ENCODE measurements at places on chromosomes 4 and X. TPM values are rescaled to one million over a fixed set of nuclear protein-coding genes. Genes with fewer than 3 reads are reported as not detected.

CENPE gene
- total RNA-seq, result 3.4 TPM

GRCh38 chr4:47718696-47719095 is 119.2 kb downstream of the CORIN start:
- DNase-seq, result no peak
- H3K4me3 ChIP-seq, result no peak overlapping the region
- no peak overlapping the region for H3K27ac ChIP-seq
- no peaks in the 10 kb centered on the region for H3K36me3 ChIP-seq

GRCh38 chr4:177079327-177079726 is 230.3 kb upstream of the NEIL3 start:
- H3K27me3 ChIP-seq, result no peaks in the 10 kb centered on the region
- no peaks in the 10 kb centered on the region for H3K36me3 ChIP-seq
- DNase-seq, result no peak
- no peak overlapping the region for H3K4me3 ChIP-seq
- H3K4me1 ChIP-seq, result no peaks in the 10 kb centered on the region

GRCh38 chr4:94372991-94373390 is 30.4 kb upstream of the HPGDS start:
- no peak overlapping the region for H3K27ac ChIP-seq
- no peak overlapping the region for H3K4me3 ChIP-seq
- H3K4me1 ChIP-seq, result no peaks in the 10 kb centered on the region
- DNase-seq, result no peak
- H3K27me3 ChIP-seq, result no peaks in the 10 kb centered on the region

DNA sequence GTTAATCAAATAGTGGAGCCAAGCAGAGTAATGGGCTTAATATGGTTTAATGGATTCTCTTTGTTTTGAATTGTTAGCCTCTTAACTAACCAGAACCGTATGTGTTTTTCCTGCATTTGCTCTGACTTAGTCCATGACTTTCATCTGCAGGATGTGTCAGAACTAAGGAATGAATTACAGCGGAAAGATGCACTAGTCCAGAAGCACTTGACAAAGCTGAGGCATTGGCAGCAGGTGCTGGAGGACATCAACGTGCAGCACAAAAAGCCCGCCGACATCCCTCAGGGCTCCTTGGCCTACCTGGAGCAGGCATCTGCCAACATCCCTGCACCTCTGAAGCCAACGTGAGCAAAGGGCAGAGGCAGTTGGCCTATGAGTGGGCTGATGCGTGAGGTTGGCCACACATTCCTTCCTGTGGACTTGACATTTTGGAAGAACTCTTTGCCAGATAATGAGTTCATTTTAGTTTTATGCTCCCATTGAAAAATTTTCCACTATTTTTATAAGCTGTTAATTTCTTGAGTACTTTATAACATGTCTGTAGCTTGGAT is 9.1 kb downstream of the MED28 start:
- H3K4me1 ChIP-seq, result peaks cover 10% of the 10 kb centered on the region
- no peak overlapping the region for H3K27ac ChIP-seq
- no peak for DNase-seq
- peaks cover 99% of the 10 kb centered on the region for H3K36me3 ChIP-seq

STBD1 gene
- total RNA-seq, result 5.5 TPM

DNA sequence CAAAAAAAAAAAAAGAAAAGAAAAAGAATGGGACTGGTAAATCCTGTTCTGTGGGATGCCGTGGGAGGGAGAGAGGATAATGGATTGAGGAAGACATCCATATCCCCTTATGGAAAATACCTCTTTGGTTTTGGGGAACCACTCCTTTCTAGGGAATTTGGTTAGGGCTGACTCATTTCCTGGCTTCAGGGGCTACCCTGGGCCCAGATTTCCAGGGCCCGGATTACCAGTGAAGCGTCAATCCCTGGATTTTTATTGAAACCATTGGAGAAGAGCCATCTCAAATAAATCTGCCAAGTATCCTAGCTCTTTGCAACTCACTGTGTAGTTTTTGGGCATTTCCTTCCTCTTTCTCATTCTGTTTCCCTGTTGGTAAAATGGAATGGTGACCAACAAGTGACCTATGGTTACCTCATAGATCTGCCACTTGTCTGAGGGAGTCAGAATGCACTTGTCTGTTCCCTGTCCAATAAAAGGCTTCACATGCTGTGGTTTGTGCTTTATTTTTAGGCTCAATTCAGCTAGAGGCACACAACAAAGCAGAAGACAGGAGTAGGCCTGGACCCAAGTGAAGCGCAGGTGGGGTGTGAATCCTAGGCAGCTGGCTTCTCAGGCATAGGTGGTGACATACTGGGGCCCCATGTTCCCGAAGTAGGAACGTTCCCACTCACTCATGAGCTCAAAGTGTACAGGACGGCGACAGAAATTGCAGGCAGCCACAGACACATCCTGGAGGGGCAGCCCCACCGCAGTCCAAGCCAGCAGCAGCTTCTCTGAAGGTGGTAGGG is 8.6 kb downstream of the APEX2 start:
- peaks cover 11% of the 10 kb centered on the region for H3K36me3 ChIP-seq
- H3K27me3 ChIP-seq, result no peaks in the 10 kb centered on the region
- no peak for DNase-seq
- H3K4me3 ChIP-seq, result no peak overlapping the region
- peaks cover 6% of the 10 kb centered on the region for H3K4me1 ChIP-seq
- H3K27ac ChIP-seq, result no peak overlapping the region

DNA sequence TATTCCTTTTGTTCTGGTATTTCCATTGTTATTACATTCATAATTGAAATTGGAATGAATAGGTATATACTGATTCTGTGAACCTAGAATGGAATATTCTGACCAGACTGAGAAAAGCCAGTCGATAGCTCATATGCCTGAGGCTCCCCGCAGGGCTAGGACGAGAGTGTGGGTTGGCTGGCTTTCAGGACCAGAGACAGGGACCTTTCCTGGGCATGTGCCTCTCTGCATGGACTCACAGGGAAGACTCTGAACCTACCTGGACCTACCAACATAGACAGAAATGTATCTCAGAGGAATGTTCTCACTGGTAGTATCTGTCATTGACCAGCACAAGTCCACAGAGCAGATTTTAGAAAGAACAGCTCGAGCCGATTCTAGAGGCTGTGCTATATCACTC is 214.6 kb downstream of the FRMPD4 start:
- no peaks in the 10 kb centered on the region for H3K4me1 ChIP-seq
- DNase-seq, result no peak
- no peaks in the 10 kb centered on the region for H3K36me3 ChIP-seq

DNA sequence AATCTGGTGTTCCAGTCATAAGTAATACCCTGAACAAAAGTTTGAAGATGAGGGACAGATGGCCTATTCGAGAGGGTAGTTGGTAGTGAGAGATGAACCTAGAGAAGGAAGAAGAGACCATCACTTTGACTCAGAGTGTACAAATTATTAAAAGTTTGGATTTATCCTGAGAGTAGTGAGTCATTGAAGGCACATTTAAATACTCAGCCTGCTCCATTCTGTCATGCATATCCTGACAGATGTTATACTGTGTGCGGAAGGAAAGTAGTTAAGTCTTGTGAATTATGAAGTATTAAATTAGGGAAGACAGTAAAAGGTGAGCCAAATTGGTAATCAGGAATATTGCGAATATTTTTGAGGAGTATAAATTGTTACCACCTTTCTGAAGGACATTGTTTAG is 93.1 kb downstream of the KLHL34 start:
- H3K27me3 ChIP-seq, result no peaks in the 10 kb centered on the region
- no peaks in the 10 kb centered on the region for H3K36me3 ChIP-seq
- H3K4me3 ChIP-seq, result no peak overlapping the region
- H3K27ac ChIP-seq, result no peak overlapping the region
- H3K4me1 ChIP-seq, result no peaks in the 10 kb centered on the region
- DNase-seq, result no peak

- no peak for DNase-seq
- no peaks in the 10 kb centered on the region for H3K36me3 ChIP-seq
- no peaks in the 10 kb centered on the region for H3K27me3 ChIP-seq
- no peak overlapping the region for H3K27ac ChIP-seq
- H3K4me1 ChIP-seq, result no peaks in the 10 kb centered on the region
- H3K4me3 ChIP-seq, result no peak overlapping the region
These were observed 182.9 kb downstream of the ZIC3 start for GRCh38 chrX:137748827-137749226.

DNA sequence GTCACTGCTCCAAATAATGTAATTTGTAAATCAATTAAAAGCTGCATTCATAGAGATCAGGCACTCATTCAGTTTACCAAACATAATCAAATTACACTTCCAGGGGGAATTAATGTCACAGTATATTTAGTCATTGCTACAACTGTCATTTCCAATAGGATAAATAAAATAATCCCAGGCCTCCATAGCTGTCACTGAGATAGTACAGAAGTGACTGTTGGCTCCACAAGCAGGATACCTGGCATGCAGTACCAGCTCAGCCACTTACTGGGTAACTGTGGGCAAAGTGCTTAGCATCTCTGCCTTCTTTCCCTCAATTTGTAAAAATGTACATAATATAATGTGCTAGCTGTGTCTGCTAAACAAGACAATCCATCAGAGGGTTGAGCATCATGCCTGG is 128.1 kb downstream of the CAMK2D start:
- no peaks in the 10 kb centered on the region for H3K36me3 ChIP-seq
- no peak for DNase-seq
- no peak overlapping the region for H3K4me3 ChIP-seq
- peaks cover 43% of the 10 kb centered on the region for H3K4me1 ChIP-seq
- no peak overlapping the region for H3K27ac ChIP-seq
- no peaks in the 10 kb centered on the region for H3K27me3 ChIP-seq

ADH7 gene
- 0.47 TPM for total RNA-seq

MAEA gene
- 65.8 TPM for total RNA-seq

DNA sequence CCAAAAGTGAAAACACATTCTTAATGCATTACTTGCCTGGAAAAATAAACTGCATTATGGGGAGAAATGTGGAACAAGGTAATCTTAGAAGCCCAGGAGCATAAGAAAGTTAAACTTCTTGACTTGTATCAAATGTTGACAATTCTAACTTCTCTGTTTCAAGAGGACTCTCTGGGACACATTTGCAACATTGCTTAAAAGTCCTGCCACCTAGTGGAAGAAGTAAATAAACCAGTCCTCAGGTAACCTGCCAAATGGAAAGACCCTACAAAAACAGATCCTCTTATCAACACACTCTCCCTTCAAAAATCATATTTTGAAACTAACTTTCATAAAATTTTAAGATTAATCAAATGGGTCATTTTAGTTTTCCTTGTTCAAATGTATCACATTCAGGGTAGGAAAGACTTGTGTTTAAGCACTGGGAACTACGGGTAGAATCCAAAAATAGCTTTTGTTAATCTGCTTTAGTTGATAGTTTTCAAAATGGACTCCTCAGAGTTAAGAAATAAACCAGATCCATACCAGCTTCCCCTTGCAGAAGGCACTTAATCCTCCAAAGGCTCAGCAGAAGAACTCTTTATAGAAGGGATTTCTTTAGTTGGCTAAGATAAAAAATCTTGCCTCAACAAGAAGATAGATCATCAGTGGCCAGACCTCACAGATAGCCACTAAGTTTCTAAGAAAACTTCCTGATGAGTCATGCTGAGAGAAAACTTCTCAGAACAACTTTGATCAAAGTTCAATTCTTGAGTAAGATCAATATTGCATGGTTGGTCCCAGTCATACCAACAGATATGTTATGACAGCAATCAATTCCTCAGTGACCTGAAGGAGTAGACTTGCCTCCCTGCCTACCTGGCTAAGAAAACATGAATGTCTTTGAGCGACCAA is 141.7 kb downstream of the HHIP start:
- no peaks in the 10 kb centered on the region for H3K4me1 ChIP-seq
- no peak overlapping the region for H3K4me3 ChIP-seq
- H3K36me3 ChIP-seq, result no peaks in the 10 kb centered on the region
- no peak for DNase-seq

RBMXL3 gene
- total RNA-seq, result not detected

GRCh38 chrX:24672701-24673190 is 21.0 kb upstream of the POLA1 start:
- no peak for DNase-seq

DNA sequence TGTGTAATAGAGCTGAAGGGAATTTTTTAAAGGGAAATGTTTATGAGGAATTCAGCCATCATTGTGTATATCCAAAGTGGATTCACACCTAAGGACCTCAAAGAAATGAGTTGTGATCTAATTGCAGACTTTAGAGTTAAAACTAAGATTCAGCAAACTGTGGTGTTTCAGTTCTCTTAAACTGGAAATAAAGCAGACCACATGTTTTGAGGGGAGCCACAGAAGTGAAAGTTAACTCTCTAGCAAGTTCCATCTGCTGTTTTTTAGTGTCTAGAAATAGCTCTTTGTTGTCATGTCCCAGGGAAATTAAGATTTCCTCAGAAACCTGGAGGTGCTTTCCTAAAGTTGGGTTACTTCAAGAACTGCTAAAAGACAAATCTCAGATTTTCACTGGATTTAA is 97.3 kb upstream of the DDX3X start:
- H3K4me1 ChIP-seq, result no peaks in the 10 kb centered on the region
- H3K27ac ChIP-seq, result no peak overlapping the region
- H3K36me3 ChIP-seq, result peaks cover 16% of the 10 kb centered on the region

DNA sequence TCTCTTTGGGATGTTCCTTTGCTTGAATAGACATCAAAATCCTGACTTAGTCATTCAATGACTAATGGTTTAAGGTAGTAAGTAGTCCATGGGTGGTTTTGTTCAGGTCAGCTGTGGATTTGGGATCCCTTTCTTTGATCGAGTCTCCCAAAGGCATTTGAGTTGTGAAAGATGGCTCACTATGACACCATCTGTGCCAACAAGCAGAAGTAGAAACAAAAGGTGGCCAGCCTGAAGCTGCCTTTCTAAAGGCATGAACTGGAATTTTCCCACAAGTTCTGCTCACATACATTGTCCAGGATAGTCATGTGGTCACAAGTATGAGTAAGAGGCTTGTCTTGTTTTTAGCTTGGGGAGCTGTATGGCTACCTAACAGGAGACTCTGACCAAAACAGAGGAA is 129.9 kb downstream of the CCNG2 start:
- H3K36me3 ChIP-seq, result no peaks in the 10 kb centered on the region
- DNase-seq, result no peak
- H3K4me3 ChIP-seq, result no peak overlapping the region
- no peak overlapping the region for H3K27ac ChIP-seq
- no peaks in the 10 kb centered on the region for H3K27me3 ChIP-seq

ADRA2C gene
- total RNA-seq, result 2.5 TPM

- no peaks in the 10 kb centered on the region for H3K4me1 ChIP-seq
- H3K36me3 ChIP-seq, result no peaks in the 10 kb centered on the region
- H3K27me3 ChIP-seq, result peaks cover 5% of the 10 kb centered on the region
These were observed 24.7 kb downstream of the ETNPPL start for GRCh38 chr4:108738003-108738706.

DNA sequence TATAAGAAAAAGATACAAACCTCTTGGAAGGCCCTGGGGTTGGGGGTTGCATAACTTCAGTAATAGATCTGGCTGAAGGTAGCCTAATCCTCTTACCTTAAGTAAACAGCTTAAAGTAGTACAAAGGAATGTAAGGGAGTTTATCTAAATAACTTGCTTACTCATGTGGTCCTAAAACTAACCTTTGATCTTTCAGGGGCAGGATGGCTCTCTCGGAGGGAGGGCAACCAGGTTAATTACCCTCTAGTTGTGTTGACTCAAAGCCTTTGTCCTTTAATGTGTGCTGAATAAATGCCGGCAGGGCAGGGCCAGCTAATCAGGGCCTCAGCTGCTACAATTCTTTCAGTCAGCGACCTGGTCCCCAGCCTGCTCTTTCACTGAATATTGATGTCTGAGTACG is 822.0 kb upstream of the SLIT2 start:
- DNase-seq, result no peak
- H3K36me3 ChIP-seq, result no peaks in the 10 kb centered on the region
- H3K4me1 ChIP-seq, result no peaks in the 10 kb centered on the region
- H3K27me3 ChIP-seq, result no peaks in the 10 kb centered on the region
- no peak overlapping the region for H3K4me3 ChIP-seq
- no peak overlapping the region for H3K27ac ChIP-seq

WDR44 gene
- 16.7 TPM for total RNA-seq

Measured in lower lobe of right lung (tissue), 2 donors.